ENCODE measurements at places on chromosomes 1 and 21.

- no peak for DNase-seq
Observed at GRCh38 chr1:109595531-109595930, 23.9 kb downstream of the GNAT2 start.

DNA sequence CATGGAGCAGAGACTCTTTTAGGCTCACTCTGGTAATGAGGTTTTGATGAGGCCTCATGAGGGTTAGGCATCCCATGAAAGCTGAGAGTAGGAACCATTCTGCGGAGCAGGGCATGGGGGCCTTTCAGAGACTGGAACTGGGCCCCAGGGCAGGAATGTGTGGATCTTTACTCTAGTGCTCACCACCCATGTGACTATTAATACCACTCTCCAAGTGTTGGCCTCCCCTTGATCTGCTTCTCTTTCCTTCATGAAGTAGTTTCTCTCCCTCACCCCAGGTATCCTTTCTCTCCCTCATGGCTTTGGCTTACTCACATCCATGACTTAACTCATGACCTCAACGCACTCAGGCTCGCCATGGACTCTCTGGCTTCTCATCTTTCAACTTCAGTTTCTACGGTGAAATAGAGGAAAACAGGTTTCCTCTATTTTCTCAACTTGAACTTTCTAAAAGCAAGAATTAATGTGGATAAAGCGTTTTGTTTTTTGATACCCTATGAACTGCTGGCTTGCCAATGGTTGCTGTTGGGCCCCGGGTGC, 50.5 kb upstream of the GADD45A start:
- DNase-seq = no peak

GRCh38 chr1:69765951-69766350, 198.2 kb downstream of the LRRC7 start:
- DNase-seq = no peak

GRCh38 chr1:2972011-2972878, 49.0 kb upstream of the ACTRT2 start:
- no peak for DNase-seq

DNA sequence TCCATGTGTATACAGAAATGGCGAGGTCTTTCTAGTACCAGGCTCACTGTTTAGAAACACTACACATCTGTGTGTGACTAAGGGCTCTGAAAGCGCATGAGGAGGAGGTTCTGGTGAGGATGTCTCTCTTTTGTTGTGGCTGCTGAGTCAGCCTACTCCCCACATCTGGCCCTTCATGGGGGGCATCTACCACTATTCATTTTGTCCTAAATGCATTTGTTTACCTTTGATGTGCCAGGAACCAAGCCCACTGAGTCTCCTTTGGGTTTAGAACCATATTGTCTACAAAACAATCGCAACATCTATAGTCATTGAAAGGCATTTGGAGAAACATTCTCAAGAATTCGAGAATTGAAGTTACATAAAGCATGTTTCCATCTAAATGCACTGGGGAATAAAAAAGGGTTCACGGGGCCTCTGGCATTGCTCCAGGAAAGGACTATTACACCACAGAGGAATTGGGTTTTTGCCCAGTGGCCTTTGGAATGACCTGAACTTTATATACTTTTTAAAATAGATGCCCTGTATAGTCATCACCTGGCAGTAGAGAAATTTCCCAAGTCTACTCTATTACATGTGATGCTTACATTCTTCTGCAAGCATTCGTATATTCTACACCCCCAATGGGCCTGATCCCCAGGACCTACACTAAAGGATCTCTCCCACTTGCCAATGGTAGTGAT, 35.1 kb upstream of the ADORA3 start:
- DNase-seq = no peak

GRCh38 chr1:110565565-110565964, 40.6 kb downstream of the KCNA2 start:
- no peak for DNase-seq

DNA sequence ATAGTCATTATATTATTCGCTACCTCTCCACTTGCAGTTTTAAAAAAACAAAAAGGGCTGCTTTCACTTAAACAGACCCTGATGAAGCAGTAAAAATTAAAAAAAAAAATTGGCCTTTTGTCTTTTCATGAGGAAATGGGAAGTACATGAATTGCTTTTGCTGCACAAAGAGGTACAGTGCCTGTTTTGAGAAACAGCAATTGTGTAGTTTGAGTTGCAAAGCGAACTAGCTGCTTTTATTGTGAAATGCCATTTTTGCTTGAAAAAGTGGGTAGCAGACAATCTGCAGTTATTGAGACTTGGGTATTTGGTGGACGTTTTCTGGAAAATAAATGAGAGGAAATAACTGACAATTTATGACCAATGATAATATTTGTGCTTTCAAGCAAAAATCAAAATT, 7.0 kb downstream of the DIP2A start:
- DNase-seq = no peak

DNA sequence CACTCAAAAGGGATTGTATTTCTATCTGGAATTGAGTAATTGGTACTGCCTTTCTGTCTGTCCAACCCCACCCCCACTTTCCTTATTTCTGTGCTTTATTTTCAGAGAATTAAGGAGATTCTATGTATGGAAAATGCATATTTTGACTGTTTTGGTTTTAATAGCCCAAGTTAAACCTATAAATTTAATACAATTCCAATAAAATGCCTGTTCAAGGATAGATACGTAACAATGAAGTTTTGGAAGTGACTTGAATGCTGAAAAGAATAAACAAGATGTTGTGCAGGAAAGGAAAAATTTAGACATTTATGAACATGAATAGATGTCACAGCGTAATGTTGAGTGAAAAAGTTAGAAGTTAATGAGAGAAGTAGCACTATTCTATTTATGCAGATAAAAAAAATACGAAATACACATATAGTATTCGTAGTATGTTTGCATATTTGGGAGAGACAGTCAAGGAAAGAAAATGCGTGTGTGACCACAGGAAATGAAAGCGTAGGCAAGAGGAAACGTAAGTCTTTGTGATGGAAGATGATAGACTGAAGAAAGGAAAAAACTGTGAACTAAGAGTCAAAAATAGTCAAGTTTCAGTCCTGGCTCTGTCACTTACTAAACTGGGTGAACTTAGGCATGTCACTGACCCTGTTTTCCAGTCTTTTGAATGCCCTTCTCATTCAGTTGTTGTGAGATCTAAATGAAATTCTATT, 62.1 kb downstream of the MEF2D start:
- DNase-seq = no peak

DNA sequence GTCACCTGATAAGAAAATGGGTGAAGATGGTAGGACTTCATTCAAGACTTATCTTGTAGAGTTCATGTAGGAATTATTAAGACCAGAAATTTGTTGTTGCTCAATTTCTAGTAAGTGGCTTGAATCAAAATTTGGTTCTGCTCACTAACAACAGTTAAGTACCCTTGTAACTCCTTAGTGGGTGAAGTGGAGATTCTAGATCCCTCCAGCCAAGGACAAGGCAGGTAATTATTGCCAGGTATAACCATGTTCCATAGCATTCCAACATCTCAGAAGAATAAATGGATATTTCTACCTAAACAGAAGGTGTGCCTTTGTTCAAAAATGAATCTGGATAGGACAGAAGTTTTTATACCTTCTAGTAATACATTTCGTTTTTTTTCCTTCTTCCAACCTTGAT, 282.3 kb downstream of the DUSP10 start:
- DNase-seq = no peak

DNA sequence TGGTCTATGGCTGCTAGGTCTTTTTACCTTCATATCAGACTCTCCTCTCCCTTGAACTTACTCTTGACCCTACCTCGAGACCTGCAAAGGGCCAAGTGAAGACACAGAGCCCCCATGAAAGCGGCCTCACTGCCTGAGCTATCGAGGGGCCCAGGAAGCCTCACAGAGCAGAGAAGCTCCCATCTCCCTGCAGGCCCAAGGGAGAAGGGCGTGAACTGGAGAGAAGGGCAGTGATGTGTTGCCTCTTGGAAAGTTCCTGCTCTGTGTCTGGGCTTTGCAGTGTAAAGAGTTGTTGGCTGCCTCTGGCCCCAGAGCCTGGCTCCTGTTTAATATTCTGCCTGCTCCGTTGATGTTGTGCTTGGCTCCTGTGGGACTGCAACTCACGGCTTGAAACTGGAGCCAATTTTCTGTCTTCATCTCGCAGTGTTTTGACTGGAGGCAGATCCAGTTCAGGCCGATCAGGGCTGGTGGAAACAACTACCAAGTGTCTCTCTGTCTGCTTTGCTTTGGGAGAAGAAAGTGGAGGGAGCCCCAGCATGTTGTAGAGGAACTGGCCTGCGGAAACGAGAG, 4.3 kb downstream of the SERTAD4 start:
- DNase-seq = no peak

GRCh38 chr21:38821959-38822682, 16.4 kb downstream of the ETS2 start:
- no peak for DNase-seq

- no peak for DNase-seq
Observed at GRCh38 chr1:55313903-55314302, 98.7 kb upstream of the USP24 start.

DNA sequence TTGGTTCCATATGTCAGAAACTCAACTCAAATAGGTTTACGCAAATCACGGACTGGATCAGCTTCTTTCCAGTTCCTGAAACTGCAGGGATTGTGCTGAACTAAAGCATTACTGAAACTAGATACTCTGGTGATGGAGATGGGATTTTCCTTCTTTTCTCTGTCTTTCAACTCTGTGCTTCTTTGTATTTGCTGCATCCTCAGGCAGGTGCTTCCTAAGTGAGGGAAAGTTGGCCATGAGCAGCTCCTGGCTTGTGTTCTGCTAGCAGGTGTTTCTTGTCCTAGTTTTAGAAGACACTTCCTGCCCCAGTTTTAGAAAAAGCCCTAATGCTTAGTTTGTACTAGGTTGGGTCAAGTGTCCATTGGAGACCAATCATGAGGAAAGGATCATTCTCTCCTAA, 86.7 kb upstream of the USP24 start:
- DNase-seq = no peak

GRCh38 chr1:162166917-162167615, 97.6 kb downstream of the NOS1AP start:
- DNase-seq = no peak

GRCh38 chr1:35270836-35271235, 2.3 kb downstream of the ZMYM4 start:
- DNase-seq = no peak

DNA sequence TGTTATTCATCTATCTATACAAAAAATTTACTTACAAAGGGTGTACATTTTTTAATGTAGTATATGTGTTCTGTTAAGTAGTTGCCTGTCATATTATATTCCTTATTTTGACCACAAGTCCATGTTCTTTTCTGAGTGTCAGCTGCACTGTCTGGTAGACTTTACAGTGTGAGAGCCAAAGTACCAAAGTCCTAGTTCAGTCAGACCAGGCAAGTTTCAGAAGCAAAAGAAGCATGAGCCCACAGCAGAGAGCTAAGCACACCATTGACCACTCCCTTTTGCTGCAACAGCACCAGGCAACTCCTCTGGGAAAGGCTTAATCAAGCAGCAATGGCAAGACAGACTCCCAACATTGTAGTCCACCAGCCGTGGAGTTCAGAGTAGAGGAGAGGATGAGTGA, 631.9 kb upstream of the PKN2 start:
- DNase-seq = no peak

DNA sequence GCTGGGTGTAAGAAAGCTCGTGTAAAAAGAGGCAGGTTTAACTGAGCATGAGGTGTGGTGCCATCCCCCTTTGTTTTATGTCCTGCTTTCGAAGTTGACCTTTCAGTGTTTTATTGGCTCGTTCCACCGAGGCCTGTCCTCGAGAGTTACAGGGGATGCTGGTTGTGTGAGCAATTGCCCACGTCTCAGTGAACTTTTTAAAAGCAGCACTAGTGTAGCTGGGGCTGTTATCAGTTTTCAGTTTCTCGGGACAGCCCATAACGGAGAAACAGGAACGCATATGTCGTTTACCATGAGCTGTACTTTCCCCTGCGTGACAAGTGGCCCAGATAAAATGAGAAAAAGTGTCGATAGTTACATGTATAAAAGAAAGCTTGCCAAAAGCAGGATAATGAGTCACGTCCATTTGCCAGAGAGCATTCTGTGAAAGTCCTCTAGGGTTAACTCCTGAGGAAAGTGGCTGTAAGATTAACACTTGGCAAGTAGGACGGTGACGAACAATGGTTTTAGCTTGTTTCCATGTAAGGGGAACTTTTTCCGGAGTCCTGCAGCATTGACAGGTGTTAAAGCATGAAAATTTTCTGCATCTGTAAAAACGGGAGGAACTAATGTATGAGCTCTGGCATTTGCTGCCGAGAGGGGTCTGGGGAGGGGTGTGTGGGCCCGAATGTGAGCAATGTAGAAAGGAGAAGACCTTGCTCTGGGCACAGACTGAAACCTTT, 7.8 kb upstream of the LRRC47 start:
- no peak for DNase-seq
